ENCODE measurements at places on chromosomes 3 and 15.

GRCh38 chr3:46730819-46731218, 13.2 kb upstream of the PRSS50 start:
- no peak for DNase-seq

- no peak for DNase-seq
Observed at GRCh38 chr3:51706788-51707731, at the start of gene GRM2. Gene GRM2 (plus strand): TSS chr3:51707068. CDS start chr3:51708984, 1,916 bp downstream.

- no peak for DNase-seq
Observed at GRCh38 chr3:73072634-73073033, 11.2 kb downstream of the EBLN2 start.

- DNase-seq, result no peak
Observed at GRCh38 chr15:70633103-70633831, 130.1 kb downstream of the UACA start.
